ENCODE measurements at places on chromosomes 13 and 19.

DNA sequence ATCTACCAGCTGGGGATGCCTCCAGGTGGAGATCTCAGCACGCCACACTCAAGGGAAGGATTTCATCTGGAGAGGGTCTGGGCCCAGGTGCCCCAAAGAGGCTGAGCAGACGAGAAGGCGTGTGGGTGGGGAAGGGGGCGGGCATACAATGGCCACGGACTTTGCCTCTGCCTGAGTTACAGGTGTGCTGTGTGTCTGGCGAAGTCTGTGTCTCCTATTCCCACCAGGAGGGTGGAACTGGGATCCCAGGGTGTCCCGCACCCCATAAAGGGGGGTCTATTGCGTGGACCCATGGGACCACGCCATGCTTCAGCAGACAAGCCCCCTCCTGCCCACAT is 3.6 kb downstream of the TLE2 start:
- DNase-seq, result no peak

- DNase-seq, result no peak
These were observed 65.8 kb downstream of the FREM2 start for GRCh38 chr13:38752686-38753085.

- DNase-seq, result no peak
These were observed 1.6 kb upstream of the CLEC11A start for GRCh38 chr19:50721441-50722137.

- peak; percentile 44 for DNase-seq
These were observed 7.3 kb upstream of the MEDAG start for GRCh38 chr13:30898678-30899241.

GRCh38 chr19:47781590-47782262 is 3.2 kb downstream of the SELENOW start:
- DNase-seq, result no peak

- DNase-seq, result no peak
These were observed 13.3 kb upstream of the RETN start for GRCh38 chr19:7655581-7655980.

- no peak for DNase-seq
These were observed 22.9 kb downstream of the CYP4F2 start for GRCh38 chr19:15874821-15875474.

DNA sequence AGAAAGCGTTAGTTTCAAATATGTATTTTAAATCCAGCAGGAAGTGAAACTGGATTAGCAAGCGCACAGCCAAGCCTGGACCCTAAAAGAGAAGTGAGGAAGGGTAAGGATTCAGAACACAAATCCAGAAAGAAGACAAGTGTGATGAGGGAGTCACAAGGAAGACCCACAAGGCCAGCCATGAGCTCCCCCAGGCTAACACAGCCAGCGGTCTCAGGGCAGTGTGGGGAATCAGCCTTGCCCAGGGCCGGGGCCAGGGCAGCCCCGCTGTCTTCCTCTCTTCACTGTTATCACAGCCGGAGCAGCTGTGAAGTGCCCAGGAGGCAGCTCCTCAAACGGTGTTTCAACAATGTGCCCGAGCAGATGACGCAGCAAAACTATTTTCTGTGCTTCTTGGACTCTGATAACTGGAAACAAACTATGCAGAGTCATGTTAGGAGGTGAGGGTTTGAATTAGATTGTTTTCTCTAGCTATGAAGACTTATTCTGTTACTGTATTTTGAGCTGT is 12.2 kb upstream of the CDC16 start:
- DNase-seq, result no peak

DNA sequence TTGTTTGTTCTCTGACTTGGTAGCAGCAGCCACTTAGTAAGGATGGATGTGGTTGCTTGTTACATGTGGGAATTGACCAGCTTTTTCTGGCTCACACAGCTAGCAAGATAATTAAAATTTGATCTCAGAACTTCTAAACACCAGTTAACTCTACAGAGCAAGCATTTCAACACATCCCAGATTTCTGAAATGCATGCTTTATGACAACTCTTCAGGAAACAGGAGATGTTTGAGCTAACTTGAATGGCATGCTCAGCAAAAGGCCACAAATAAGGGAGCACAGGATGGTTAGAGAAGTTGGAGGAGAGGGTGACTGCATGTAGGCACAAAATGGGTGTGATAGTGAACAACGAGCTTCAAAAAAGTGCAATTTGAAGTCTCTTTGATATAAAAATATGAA is 167.1 kb upstream of the SPRY2 start:
- DNase-seq, result no peak

DNA sequence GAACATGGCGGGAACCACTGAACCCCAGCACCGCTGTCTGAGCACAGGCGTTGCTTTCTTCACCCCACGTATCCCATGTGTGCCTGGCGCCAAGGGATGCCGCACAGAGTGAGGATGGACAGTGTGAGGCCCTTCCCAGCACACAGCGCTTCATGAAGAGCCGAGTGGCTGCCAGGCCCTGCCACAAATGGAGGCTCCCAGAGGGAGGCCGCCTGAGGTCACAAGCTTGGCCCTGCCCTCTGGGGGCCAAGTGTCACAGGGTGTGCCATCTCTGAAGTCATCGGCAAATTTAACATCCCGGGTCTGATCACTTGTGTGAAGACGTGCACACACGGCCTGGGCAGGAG is 24.4 kb downstream of the MPND start:
- no peak for DNase-seq

- no peak for DNase-seq
These were observed 356.8 kb upstream of the SLITRK1 start for GRCh38 chr13:84239032-84239431.

GRCh38 chr19:3073159-3073563 is 10.9 kb upstream of the TLE5 start:
- DNase-seq, result peak; percentile 18

DNA sequence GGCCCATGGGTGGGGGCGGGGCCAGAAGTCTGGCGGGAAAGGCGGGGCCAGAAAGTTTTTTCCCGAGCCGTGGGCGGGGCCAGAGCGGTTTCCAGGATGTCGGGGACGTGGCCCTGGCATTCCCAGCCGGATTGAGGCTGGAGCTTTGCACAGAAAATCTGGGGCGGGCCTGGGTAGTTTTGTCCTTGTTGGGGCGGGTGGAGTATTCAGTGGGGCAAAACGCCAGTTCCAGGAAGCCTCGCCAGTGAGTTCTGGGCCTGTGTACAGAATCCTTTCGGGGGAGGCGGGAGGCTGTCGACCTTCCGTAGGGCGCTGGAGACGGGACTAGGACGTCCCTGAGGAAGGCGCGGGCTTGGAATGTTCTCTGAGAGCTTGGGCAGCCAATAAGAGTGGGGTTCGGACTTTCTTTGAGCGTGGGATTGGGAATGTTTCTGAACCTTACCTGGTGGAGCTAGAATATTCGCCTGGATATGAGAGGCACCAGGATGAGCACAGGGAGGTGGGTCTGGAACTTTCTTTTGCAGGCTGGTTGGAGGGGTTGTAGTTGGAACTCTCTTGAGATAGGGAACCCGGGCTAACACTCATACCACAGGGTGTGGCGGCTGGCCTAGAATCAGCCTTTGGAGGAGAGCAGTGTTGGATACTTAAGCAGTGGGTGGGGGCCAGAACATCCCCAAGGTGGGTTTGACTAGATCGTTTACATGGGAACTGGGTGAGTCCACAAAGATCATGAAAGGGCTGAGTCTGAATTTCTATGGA is 1.3 kb downstream of the CCDC9 start:
- no peak for DNase-seq

DNA sequence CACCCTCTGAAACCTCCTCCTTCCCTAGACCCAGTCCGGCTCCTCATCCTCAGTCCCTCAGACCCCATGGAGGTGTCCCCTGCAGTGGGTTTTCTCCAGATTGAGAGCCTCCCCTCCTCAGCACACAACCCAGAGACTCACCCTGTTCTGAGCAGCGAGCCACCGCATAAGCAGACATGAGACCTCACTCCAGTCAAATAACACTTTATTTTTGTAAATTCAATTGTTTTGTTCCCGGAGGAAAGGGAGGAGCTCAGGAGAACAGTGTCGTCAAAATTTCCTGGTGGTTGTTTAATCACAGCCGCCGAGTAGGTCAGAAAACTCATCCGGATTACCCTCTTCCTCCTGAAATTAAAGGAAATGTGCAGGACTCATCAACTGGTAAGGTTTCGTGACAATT is 57.5 kb downstream of the ERICH4 start:
- DNase-seq, result no peak

DNA sequence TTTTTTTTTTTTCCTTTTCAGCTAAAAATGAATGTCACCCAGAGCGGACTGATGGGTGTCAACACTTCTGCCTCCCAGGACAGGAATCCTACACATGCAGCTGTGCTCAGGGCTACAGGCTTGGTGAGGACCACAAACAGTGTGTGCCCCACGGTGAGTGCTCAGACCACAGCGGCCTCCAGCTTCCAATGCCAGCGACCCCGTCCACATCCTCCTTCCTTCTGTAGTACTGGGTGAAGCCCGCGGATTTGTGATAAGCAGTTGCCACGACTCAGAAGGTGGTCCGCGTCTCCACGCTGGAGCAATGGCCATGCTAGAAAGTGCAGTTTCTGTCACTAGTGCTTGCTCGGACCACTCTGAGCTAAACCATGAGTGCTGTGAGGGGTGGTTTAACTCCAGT is 6.0 kb downstream of the PROZ start:
- no peak for DNase-seq

- no peak for DNase-seq
These were observed 81.7 kb upstream of the ARHGEF7 start for GRCh38 chr13:111033172-111034130.

DNA sequence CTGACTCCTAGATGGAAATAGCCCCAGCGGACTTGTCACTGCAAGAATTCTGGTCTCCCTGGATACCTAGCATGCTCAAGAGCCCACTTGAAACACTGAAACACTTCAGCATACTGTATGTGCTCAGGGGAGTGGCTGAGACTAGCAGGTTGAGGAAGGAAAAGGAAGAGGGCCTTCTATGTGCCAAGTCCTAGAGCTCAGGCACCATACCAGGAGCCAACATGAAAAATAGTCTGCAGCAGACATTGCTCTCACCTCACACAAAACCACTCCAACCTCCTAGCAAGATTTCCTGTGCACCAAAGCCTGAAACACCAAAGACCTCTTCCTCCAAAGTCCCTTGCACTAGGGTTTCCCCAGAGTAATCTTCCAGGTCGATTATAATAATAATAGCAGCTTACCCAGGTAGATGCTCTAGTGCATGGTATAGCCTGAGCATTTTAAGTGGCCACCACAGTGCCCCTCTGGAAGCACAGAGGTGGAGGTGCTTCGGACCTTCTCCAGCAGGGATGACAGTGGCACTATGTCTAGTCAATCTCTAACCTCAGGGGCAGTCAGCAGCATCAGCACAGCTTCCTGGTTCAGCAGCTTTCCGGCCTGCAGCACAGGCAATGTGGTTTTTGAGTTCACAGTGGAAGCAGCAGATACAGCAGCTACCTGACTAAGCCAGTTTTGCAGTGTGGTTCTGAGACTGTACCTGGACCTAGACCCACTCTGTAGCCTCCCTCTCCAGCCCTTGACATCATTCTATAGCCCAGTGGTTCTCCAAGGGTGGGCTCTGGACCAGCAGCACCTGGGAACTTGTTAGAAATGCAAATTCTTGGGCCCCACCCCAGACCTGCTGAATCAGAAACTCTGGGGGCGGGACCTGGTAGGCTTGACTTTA is 45.6 kb upstream of the UBE2L5 start:
- DNase-seq, result no peak

GRCh38 chr13:40878321-40878720 is 88.9 kb downstream of the SLC25A15 start:
- peak; percentile 79 for DNase-seq

DNA sequence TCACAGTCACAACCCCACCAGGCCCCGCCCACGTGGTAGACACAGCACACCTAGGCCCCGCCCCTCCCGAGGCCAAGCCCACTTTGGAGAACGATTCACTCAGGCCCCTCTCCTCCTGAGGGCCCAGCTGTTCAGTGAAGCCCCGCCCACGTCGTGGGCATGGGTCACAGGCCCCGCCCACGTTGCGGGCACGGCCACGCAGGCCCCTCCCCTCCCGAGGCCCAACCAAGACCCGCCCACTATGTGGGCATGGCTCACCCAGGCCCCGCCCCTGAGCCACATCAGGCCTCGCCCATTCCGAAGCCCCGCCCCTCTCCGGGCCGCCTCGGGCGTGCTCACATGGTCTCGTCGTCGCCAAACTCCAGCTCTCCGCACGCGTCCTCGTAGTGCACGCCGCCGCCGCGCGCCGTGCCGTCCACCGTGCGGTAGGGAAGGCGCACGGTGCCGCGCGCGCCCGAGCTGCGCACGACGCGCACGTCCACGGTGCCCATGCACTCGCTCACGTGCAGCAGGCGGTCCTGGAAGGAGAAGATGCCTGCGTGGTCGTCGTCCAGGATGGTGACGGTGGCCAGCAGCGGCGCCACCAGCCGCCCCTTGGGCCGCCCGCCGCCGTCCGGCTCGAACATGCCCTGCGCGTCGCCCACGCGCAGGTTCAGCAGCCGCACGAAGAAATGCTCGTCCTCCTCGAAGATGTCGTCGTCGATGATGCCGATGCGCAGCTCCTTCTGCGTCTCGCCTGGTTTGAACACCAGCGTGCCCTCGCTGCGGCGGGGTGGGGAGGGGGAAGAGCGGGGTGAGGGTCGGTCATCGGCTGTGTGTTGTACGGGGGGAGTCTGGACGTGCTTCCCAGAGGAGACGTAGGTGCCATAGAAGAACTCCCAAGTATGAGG is 24.0 kb downstream of the SLC8A2 start:
- DNase-seq, result no peak

DNA sequence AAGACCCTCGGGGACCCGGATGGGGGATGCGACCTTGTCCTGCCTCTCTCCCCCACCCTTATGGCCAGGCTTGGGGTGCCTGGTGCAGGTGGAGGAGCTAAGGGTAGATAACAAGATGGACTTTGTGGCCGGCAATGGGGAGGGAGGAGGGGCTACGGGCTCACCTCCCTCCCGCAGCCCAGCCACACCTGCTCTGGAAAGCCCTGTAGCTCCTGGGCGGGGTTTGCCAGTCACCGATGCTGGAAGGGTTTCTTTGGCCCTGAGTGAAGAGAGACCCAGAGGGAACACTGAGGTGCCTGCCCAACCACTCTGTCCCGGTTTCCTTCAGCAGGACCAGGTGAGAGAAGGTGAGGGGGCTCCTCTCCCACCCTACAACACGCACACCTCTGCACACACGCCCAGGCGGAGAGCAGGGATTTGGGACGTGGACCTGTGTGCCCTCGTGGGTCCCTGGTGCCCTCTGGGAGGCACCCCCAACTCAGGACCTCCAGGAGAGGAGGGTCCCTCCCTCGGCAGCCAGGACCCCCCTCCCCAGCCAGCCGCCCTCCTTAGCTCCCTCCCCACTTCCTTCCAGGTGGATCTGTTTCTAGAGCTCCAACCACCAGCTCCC is at the start of gene FUT2:
FUT2 (plus strand) TSS at position 229 of the 610 bp plus-strand sequence. CDS start 6,986 bp downstream, outside the sequence.
- no peak for DNase-seq

- DNase-seq, result no peak
These were observed 3.0 kb upstream of the PGLYRP1 start for GRCh38 chr19:46025835-46026234.

Measured in kidney epithelial cell (primary cell).